Hematopoietic multipotent progenitor cell treated with erythropoietin and hydrocortisone succinate and interleukin-3 and kit ligand, for 6 days (in vitro differentiated cells): ENCODE measurements at places on chromosomes 5 and 9.

GRCh38 chr9:127179633-127180441, 57.4 kb upstream of the ANGPTL2 start:
- DNase-seq = no peak

GRCh38 chr9:9117866-9118265, 1318.3 kb upstream of the DMAC1 start:
- no peak for DNase-seq

DNA sequence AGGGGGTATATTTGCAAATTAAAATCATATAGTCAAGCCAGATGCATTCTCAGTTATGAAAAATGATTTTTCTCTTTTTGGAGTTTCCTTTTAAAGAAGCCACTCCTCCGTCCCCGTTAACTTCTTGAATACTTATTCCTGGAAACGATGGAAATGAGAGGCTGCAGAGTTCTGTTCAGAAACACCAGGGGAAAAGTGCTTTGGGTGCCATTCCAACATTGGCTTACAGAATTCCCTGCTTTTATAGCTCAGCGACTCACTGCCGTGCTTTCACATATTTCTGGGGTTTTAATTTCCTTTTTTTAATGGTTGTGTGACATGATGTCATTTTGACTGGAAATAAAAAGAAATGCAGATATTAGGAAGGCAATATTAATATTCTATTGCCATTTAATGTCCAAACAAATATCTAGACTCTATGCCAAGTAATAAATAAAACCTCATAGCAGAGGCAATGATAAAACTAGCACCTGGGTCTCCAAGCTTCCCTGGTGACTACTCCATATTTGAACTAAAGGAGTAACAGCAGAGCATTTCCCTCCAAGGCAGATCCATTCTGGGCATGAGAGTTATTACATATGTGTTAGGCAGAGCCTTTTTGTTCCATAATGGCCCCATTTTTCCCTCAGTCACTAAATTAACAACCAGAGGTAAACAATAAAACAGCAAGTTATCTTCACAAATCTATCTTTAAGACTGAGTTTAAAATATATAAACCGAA, 363.4 kb downstream of the EBF1 start:
- no peak for DNase-seq

- no peak for DNase-seq
These were observed 16.3 kb upstream of the OLFM1 start for GRCh38 chr9:135070964-135071735.

DNA sequence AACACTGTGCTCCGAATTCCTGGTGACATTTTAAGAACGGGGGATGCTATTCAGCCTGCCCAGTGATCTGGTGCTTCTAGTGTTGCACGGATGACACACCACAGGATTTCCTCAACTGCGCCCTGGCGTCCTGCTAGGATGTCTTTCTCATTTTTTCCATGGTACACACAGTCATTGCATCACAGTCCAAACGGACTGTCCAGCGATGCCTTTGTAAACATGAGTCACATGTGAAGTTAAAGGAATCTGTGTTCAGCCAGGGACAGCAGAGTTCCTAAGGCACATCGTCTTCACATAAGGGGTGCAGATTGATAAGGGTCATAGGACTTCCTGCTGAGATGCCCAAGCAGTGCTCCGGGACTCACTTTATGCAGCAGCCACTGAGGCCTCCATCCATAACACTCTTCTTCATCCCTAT, 9.3 kb upstream of the PTPN3 start:
- no peak for DNase-seq

- DNase-seq = no peak
These were observed 7.2 kb upstream of the PSD2 start for GRCh38 chr5:139788294-139788910.
